ENCODE measurements at places on chromosomes 2 and 18. TPM values are rescaled to one million over a fixed set of nuclear protein-coding genes. Genes with fewer than 3 reads are reported as not detected.

DNA sequence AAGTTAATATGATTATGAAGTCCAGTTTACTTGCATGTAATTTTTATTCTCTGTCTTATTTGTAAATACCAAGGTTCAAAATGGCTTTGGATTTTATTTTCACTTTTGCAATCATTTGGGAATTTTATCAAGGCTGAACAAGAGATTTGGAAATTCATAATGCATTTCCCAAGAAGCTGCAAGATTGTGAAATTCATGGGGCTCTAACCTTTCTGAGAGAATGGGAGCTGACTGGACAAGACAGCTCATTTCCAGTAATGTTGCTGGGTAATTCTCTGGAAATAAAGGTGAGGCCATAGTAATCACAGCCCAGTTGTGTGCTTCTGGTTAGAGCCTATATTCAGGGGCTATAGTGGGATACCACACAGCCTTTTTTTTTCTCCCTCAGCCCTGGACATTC, 21.5 kb upstream of the NABP1 start:
- no peaks in the 10 kb centered on the region for H3K36me3 ChIP-seq
- H3K4me3 ChIP-seq: no peak overlapping the region
- peak overlapping the region; percentile 4 for H3K27ac ChIP-seq

Gene LYPD1
- 0.82 TPM for total RNA-seq

Gene ANKRD36B
- total RNA-seq: 25.0 TPM

GRCh38 chr18:77203071-77203470, 46.6 kb upstream of the GALR1 start:
- no peaks in the 10 kb centered on the region for H3K27me3 ChIP-seq
- H3K4me3 ChIP-seq: no peak overlapping the region

- H3K4me1 ChIP-seq: no peaks in the 10 kb centered on the region
- no peak for DNase-seq
- H3K4me3 ChIP-seq: no peak overlapping the region
- peaks cover 16% of the 10 kb centered on the region for H3K36me3 ChIP-seq
- no peak overlapping the region for H3K27ac ChIP-seq
Measured at GRCh38 chr2:10650761-10651160, 39.0 kb downstream of the NOL10 start.

DNA sequence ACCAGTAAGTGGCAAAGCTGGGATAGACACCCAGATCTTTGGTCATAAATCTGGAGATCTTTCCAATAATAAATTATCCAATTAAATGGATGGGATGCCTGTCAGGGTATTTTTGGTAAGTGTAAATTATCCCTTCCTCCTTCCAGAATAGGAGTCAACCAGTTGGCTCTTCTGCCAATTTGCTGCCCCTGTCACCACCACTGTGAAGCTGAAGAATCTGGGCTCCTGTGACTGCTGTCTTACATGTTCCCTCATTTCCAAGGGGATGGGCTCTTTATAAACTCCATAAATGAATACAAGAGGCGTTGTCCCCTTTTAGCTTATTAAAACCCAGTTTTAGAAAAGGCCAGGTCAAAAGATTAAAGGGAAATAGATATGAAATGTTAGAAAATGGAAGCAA, 17.8 kb upstream of the BMP10 start:
- DNase-seq: no peak
- H3K4me3 ChIP-seq: no peak overlapping the region
- no peaks in the 10 kb centered on the region for H3K36me3 ChIP-seq

DNA sequence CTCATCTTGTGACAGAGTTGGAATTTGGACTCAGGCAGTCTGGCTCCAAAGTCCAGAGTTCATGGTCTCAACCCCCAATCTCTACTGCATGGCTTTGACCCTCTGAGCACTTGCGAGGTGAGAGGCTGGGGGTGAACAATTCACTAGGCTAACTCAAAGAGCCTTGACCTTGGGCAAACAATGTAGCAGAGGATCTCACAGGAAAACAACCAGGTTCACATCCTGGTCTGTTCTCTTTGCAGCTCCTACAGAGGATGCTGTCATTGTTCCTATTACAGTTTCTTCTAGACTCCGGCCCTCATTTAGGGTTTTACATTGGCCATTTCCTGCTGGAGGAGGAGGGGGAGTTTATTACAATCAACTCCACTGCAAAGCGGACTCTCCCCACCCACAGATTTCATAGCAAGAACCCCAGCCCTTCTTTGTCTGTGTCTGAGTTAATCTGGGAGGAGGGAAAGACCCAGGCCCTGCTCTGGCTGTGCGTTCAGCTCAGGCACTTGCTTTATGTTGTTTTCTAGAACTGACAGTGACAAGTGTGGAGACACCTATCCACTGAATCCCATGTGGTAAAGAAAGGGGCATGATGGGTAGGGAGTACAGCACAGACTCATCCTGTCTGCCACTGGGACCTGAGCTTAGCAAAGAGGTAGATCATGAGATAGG, 101.6 kb downstream of the LBH start:
- no peaks in the 10 kb centered on the region for H3K36me3 ChIP-seq
- no peak overlapping the region for H3K4me3 ChIP-seq
- H3K27me3 ChIP-seq: no peaks in the 10 kb centered on the region
- no peaks in the 10 kb centered on the region for H3K4me1 ChIP-seq

GRCh38 chr2:100038011-100038410, 104.4 kb downstream of the AFF3 start:
- H3K4me3 ChIP-seq: no peak overlapping the region
- no peaks in the 10 kb centered on the region for H3K4me1 ChIP-seq
- no peaks in the 10 kb centered on the region for H3K36me3 ChIP-seq
- DNase-seq: no peak
- H3K27me3 ChIP-seq: no peaks in the 10 kb centered on the region

Gene NUP35
- total RNA-seq: 12.9 TPM

DNA sequence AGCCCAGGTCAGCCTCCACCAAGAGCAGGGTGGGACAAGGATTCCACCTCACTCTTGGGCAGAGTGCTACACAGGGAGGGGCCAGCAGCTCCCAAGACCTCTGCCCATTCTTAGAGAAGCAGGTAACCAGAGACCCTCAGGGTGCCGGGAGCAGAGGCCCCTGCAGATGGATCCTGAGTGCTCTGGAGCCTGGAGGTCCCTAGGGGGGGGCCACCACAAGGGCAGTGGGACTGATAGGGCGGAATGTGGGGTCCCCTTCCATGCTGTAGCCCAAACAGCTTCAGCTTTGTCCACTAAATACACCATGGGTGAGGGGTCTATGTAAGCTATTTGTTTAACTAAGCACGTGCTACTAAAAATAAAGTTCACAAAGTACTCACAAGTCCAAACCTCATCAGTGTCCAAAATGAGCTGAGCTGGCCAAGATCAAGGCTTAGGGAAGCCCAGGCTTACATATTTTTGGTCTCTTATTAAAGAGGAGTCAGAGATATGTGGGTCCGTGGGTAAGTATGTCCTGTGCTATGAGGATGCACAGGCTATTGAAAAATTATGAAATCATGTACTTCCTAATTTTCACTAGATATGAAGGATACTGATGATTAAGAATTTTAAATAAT, 21.5 kb upstream of the GPC1 start:
- H3K4me1 ChIP-seq: no peaks in the 10 kb centered on the region
- no peaks in the 10 kb centered on the region for H3K36me3 ChIP-seq
- DNase-seq: peak; percentile 46
- H3K27me3 ChIP-seq: no peaks in the 10 kb centered on the region
- H3K4me3 ChIP-seq: no peak overlapping the region

Gene MLPH
- total RNA-seq: 21.9 TPM

Gene AOX1
- total RNA-seq: 48.2 TPM

DNA sequence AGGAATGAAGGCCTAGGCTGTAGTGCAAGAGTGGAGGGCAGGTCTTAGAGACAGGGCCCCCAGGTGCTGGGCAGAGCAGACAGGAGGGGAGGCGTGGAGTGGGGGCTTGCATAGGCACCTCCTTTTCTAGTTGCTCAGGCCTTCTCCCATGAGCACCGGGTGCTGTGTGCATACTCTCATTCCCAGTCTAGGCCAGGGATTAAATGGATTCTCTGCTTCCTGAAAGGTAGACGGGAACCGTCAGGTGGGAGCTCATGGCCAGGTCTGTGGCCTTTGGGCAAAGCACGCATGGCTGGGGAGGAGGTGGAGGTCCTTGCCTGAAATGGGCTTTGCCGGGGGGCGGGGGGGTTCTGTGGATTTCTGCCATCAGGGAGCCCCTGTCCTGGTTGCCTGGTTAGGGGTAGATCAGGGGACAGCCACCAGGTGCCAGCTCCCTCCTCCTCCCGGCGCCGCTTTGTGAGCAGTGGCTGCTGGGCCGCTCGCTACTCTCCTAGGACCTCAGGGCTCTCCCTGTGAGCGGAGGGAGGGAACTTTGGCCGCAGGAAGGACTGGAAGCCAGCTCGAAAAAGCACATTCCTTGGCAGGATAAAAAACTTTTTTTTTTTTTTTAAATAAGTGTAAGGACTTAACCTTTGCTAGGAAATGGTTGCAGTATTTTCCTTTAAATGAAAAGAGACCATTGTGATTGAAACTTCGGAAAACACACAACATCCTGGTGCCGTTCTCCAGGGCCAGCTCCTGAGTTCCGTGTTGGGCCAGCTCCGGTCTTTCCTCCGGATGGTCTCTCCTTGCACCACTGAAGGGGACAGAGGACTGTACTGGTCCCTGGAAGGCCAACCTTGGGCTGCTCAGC, 82.8 kb upstream of the HAAO start:
- peak; percentile 83 for DNase-seq
- H3K36me3 ChIP-seq: no peaks in the 10 kb centered on the region
- no peaks in the 10 kb centered on the region for H3K4me1 ChIP-seq
- peak overlapping the region; percentile 72 for H3K27ac ChIP-seq
- no peak overlapping the region for H3K4me3 ChIP-seq
- no peaks in the 10 kb centered on the region for H3K27me3 ChIP-seq

Gene TCF23
- total RNA-seq: not detected

DNA sequence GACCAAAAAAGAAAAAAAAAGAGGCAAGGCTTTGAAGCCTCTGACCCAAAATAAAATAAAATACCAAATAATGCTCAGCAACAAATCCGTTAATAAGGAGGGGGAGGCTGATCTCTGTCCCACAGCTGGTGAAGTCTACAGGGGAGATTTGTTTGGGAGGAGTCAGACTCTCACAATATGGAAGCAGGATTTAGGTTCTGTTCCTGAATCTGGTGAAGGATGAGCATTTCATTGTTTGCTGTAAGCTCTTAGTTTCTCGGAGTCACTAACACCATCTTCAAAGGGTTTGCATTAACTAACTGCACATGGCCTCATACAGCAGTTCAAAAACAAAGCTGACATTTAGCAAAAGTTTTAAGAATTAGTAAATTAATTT, 339.4 kb upstream of the TNP1 start:
- H3K27ac ChIP-seq: no peak overlapping the region
- DNase-seq: no peak
- no peaks in the 10 kb centered on the region for H3K27me3 ChIP-seq
- no peaks in the 10 kb centered on the region for H3K4me1 ChIP-seq

Gene LGALSL
- 9.8 TPM for total RNA-seq

Gene POTEC
- not detected for total RNA-seq

GRCh38 chr2:70748002-70748784, 19.8 kb downstream of the ADD2 start:
- H3K36me3 ChIP-seq: no peaks in the 10 kb centered on the region
- H3K27me3 ChIP-seq: no peaks in the 10 kb centered on the region
- no peak overlapping the region for H3K4me3 ChIP-seq
- H3K4me1 ChIP-seq: no peaks in the 10 kb centered on the region
- H3K27ac ChIP-seq: no peak overlapping the region

Gene DYNAP
- total RNA-seq: not detected

DNA sequence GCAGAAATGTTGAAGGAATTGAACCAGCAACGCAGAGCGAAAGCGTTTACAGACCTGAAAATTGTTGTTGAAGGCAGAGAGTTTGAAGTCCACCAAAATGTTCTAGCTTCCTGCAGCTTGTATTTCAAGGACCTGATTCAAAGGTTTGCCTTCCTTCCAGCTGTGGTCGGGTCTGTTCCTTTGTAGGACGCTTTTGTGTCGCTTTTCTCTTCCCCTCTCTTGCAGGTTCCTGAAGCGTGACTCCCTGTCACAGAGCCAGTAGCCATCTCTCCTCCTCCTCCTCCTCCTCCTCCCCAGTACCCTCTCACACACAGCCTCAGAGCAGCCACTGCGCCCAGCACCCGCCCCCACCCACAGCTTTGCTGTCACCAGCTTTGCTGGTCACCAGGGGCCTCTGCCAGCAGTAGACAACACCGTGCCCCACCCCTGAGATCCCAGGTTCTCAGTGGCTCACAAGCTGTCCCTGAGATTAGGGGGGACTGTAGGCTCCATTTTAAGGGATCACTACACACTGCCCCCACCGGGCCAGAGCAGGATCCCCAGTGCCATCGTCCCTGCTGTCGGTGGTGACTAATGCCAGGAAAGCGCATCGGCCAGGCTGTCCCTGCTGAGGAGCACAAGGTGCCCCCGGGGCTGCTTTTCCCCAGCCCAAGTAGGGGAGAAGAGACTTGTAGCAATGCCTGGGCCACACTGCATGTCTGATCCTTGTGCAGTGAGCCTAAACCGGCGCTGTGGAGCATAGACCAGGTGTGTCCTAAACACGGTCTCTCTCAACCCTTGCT, 242.3 kb downstream of the ATAD2B start:
- H3K36me3 ChIP-seq: no peaks in the 10 kb centered on the region
- H3K4me3 ChIP-seq: no peak overlapping the region
- DNase-seq: no peak
- H3K27ac ChIP-seq: no peak overlapping the region
- no peaks in the 10 kb centered on the region for H3K4me1 ChIP-seq

DNA sequence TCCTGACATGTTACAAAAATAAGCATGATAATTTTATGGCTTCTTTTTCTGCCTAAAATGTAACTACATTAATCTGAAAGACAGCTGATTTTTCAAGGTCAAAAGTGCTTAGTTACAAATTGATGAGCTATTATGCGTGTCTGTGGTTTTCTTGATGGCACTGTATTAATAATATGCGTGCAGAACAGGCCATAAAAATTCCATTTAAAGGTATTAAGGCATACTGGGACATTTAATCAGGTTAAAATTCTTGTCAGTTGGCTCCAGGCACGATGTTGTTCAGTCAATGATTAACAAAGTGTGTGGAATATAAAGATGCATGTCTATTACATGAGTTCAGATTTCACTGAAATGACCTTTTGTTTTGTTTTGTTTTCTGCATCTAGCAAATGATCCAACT, 420.1 kb upstream of the ZNF804A start:
- H3K36me3 ChIP-seq: no peaks in the 10 kb centered on the region
- no peak for DNase-seq
- no peak overlapping the region for H3K27ac ChIP-seq
- no peaks in the 10 kb centered on the region for H3K27me3 ChIP-seq
- H3K4me3 ChIP-seq: no peak overlapping the region
- no peaks in the 10 kb centered on the region for H3K4me1 ChIP-seq

Gene ZSCAN30
- total RNA-seq: 12.5 TPM

Gene GAREM1
- 7.1 TPM for total RNA-seq

- H3K27ac ChIP-seq: no peak overlapping the region
- DNase-seq: no peak
- H3K4me1 ChIP-seq: no peaks in the 10 kb centered on the region
- no peaks in the 10 kb centered on the region for H3K27me3 ChIP-seq
- H3K36me3 ChIP-seq: no peaks in the 10 kb centered on the region
- H3K4me3 ChIP-seq: no peak overlapping the region
Measured at GRCh38 chr2:198143793-198144192, 339.4 kb downstream of the PLCL1 start.

DNA sequence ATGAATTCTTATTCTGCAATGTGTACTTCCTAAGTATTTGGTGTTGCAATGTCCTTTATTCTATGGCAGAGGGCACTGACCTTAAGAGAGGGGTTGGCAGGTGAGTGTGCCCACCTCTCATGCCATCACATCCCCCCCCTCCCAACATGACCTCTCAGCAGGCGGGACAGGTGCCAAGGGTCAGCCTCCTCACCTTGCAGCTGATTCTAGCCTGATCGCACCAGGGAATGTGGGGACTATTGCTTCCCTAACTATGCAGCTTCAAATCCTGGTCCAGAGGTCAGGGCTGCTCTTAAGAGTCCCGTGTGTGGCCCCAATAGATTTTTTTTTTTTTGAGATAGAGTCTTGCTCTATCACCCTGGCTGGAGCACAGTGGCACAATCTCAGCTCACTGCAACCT, 9.5 kb downstream of the HJURP start:
- H3K27ac ChIP-seq: no peak overlapping the region
- no peaks in the 10 kb centered on the region for H3K27me3 ChIP-seq
- H3K4me3 ChIP-seq: no peak overlapping the region
- H3K36me3 ChIP-seq: no peaks in the 10 kb centered on the region
- no peak for DNase-seq

Gene AGBL5
- 16.8 TPM for total RNA-seq

All from sigmoid colon (tissue), 7 donors.